ENCODE measurements at places on chromosomes 12 and 14. TPM values are rescaled to one million over a fixed set of nuclear protein-coding genes. Genes with fewer than 3 reads are reported as not detected.

DNA sequence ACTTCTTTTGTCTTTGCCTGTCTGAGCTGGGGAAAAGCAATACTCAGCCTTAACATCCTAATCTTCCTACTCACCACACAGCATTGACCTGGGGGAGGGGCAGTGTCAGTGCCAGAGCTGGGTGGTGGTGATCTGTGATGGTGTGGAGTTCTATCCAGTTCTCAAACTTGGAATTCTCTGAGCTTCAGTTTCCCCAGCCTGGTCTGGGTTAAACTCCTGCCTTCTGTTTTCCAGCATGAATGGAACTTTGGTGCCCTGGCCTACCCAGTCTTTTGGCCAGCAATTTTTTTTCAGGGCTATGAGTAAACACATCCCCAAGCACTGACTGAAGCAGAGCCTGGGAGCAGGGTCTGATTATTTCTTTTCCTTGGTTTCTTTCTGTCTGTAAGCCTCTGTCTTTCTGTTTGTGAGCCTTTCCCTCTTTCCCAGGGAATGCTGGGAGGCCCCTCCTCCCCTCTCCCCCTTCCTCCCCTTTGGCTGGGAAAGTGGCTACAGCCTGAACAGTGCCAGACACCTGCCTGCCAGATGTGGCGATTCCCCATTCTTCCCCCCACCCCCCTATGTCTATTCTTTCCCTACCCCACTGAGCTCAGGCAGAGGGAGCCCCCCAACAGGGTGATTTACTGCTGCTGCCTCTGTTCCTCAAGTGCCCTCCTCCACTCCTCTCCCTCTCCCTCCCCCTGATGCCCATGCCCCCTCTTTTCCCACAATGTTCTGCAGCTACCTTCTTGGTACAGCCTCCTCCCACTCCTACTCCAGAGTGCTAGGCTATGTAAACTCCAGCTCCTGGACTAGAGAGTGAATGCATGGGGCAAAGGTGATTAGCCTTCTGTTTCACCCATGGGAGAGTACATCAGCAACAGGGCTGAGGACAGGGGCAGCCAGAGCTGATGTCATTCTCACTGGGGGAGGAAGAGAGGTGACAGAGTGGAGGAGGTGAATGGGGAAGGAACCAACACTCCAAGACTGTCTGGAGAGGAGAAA lies 11.1 kb downstream of the GPR84 start:
- DNase-seq: no peak

GRCh38 chr12:66979251-66979650 lies 289.9 kb upstream of the CAND1 start:
- DNase-seq: peak; percentile 36

GRCh38 chr12:32070370-32070769 lies 36.3 kb upstream of the BICD1 start:
- no peak for DNase-seq

GRCh38 chr14:91466192-91466591 lies 43.9 kb downstream of the PPP4R3A start:
- DNase-seq: no peak

The PIWIL1 gene
- total RNA-seq: not detected
